Right lung (tissue), 10 donors: ENCODE measurements at places on chromosomes 3 and 15. TPM values are rescaled to one million over a fixed set of nuclear protein-coding genes. Genes with fewer than 3 reads are reported as not detected.

The CLDN18 gene
- 70.1 TPM for polyA plus RNA-seq

DNA sequence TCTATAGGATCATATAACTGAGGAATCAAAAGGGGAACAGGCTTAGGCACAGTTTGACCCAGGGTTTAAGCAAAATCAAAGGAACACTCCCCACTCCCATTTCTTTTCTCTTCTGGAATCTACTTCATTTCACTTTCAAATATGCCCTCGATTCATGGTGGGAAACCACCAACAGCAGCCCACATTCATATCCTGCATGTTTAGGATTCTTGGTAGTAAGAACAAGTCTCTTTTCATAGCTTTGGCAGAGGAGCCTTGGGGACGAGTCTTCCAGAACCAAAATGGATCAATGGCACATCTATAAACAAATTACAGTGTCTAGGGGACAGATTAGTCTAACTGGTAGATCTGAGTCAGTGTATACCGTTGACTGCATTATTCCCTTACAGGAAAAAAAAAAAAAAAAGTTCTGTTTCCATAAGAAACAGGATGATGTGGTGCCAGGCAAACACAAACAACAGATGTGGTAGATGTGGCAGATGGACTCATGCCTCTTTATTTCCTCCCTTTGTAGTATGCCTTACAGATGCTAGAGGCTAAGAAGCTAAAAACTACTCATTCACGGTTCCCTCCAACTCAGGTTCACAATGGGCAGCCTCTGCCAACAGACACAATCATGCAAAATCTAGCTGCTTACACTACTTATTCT lies 578.3 kb upstream of the ADAMTS9 start:
- no peak for DNase-seq

DNA sequence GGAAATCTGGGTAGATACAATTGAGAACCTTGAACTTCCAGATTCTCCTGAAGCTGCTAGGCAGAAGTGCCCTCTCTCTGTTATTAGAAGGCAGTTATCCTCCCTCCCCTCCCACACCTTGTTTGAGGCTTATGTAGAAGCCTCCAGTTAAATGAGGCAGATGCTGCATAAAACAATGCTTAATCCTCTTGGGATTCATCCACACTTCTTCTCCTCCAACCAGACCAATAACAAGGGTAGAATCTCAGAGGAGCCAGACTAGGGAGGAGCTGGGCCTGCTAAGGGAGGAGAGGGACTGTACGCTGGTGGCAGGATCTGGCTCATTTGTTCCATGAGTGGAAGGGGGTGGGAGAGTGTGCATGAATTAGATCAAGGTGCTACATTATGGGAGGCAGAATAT lies 88.3 kb upstream of the PRR23C start:
- no peak for DNase-seq

DNA sequence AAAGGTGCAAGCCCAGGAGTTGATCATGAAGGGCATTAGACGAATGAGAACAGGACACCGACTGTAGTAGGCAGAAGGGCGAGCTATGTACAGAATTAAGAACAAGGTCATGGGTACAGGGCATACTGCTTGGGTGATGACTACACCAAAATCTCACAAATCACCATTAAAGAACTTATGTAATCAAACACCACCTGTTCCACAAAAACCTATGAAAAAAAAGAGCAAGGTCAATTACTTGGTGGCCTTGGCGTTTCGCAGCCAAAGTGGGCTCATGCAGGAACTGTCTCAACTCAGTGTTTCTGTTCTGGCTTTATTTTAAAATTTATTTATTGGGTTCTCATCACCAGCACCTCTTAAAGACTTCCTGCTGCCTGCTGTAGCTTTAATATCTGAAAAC lies 2.1 kb downstream of the KAT2B start:
- no peak for DNase-seq

- no peak for DNase-seq
These were observed 10.9 kb downstream of the ENTPD3 start for GRCh38 chr3:40397912-40398311.

The TNFSF10 gene
- polyA plus RNA-seq = 39.0 TPM

DNA sequence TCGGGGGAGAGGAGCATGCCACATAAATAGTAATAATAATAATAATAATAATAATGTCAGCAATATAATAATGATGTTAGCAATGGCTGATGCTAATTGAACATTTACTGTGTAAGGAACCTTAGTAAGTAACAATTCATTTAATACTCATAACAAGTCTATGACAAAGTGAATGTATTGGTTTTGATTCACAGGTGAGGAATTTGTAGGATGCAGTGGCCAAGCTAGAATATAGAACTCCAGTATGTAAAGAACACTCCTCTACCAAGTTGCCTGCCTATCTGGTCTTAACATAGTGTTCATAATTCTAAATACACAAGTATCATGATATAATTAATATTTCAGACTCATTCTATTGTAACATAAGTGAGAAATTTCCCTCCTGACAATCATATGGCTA lies 1016.5 kb downstream of the ROBO1 start:
- no peak for DNase-seq

DNA sequence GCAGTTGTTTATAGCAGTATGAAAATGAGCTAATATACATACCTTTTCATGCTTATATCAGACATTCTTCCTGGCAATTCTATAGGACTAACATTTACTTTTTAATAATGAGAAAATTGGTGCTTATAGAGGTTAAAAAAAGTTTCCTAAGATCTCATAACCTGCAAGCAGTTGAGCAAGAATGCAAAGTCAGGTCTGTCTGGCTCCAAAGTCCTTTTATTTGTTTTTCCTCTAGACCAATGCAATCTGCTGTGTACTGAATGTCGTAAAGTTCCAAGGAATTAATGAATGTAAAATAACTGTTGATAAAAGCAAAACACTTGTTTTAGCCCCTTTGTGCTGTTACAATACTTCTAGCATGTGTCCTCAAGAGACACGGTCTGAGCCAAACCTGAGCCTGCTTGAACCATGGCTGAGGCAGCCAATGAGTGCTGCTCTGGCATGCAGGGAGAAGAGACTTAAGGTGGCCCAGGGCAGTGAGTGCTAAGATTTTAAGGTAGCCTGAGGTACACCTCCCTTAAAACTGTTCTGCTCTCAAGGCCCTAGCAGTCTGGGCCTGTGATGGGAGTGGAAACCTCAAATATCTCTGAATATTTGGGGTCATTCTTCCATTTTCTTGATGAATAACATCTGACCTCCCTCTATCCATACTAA lies 555.1 kb upstream of the NAALADL2 start:
- no peak for DNase-seq

DNA sequence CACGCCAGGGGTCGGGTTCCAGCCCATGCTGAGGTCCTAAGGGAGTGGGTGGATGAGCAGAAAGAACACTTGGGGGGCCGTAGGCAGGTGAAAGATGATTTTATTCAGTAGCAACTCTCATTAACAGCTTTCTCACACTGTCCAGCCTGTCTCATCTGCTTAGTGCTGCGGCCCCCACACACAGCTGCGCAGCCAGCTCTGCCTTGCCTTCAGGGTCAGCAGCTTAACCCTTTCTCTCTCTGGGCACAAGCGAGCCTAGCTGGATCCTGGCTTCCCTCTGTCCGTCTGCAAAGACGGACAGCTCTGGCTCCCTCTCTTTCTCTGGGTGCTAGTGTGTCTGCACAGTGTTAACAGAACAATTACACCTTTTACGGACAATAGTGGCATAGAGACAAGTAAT lies 21.3 kb downstream of the NPAP1 start:
- DNase-seq = no peak

DNA sequence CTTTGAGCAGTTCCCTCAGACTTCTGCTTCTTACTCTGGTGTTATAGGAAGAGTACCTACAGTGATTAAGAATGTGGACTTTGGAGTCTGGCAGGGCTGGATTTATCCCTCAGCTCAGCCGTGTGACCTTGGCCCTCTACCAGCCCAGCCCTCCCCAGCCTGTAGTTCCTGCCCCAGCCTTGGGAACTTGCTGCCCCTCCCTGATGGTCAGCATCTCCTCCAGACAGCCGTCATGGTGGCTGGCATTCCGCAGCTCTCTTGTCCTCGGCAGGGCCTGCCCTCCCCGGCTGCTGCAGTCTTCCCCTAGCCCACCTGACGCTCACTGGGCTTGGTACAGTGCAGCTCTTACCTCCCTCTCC lies 21.9 kb upstream of the CPNE9 start:
- DNase-seq = no peak

DNA sequence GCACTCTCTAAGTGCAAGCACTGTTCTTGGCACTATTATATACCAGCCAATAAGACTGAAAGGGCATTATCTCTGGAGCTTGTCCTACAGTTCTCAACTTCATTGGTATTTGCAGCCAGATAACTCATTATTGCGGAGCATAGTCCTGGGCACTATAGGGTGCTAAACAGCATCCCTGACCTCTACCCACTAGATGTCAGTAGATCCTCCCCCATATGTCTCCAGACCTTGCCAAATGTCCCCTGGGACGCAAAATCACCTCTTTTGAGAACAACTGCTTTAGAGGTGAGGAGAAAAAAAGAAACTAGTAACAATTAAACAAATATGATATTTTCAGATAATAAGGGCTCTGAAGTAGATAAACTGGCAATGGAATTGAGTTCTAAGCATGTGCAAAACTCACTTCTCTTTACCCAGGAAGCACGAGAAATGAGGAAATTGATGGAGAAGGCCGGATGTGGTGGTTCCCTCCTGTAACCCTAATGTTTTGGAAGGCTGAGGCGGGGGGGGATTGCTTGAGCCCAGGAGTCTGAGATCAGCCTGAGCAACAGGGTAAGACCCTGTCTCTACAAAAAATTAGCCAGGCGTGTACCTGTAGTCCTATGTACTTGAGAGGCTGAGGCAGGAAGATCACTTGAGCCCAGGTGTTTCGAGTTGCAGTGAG lies 61.4 kb downstream of the FRMD4B start:
- no peak for DNase-seq

- no peak for DNase-seq
These were observed 328.0 kb upstream of the DNAJC19 start for GRCh38 chr3:181317508-181317907.

The HIGD2B gene
- not detected for polyA plus RNA-seq

DNA sequence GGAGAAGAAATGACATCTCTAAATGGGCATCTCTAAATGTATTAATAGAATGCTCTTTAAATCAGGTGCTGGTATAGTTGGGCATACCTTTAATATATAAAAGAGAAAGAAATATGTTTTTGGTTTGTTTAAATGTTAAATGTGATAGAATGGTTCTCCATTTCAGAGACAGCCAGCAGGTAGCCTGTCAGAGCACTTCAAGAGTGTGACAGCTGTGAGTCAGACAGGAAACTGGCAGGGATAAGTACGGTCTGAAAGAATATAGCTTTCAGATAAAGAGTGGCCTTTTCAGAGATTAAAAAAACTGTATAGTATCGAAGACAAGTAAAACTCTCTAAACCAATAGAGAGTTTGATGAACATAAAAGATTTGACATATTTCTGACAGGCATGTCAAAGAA lies 654.1 kb downstream of the IGSF11 start:
- DNase-seq = no peak

The CPNE4 gene
- 0.38 TPM for polyA plus RNA-seq

DNA sequence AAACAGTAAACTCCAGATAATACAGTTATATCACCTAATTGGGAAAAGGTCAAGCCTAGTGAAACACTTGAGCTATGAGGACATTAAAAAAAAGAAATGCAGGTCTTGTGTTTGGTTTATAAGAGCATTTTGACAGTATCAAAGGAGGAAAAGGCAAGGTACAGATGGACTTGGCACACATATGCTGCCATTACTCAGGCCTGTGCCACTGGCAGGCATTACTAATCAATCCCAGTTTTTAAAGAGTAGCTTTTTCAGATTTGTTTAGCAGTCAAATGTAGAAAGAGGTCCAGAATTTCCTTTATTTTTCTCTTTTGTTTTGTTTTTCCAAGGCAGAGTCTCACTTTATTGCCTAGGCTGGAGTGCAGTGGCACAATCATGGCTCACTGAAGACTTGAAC lies 38.9 kb downstream of the MDFIC2 start:
- DNase-seq = no peak

The ANKRD28 gene
- 48.8 TPM for polyA plus RNA-seq

DNA sequence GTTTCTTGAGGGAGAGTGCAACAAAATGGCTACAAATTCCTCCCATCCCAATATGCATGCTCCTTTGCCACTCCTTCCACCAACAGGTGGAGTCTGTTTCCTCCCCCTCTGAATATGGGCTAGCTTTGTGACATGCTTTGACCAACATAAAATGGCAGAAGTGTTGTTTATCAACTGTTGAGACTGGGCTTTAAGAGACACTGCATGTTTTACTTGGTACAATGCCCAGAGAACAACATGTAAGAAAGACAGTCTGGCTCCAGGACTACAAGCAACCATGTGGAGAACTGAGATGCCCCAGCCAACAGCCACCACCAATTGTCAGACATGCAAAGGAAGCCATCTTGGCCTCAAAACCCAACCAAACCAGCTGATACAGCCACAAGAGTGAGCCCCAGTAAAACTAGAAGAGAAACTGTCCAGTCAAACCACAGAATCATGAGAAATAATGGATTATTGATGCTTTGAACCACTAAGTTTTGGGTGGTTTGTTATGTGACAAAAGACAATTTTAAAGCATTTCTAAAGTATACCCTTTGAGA lies 40.5 kb downstream of the NUDT16 start:
- DNase-seq = no peak

DNA sequence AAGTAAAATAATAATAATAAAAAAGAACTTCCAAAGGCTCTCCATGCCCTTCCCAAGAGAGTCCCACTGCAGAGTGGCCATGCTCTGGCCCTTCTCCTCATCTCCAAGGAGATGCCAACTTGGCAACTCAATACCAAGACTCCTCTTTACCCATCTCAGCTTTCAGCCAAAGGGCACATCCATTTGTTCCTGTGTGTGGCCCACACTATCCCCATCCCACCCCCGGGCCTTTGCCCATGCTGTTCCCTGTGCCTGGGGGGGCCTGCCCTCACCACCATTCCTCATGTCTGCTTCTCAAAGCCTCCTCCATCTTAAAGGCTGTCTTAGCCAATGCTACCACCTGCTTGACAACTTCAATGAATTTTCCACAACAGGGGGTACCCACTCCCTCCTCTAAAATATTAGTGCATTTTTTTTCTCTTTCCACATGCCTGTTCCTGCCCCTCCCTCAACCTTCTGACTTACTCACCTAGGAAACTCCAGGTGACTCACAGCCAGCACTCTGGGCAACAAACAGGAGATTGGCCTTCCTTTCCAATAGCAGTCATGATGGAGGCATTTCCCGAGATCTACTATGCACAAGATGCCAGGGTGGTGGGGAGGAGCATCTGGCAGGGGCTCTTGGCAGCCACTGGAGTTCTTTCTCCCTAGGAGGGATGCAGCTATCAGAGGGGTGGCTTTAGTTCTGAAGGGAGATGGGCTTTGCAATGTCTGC lies 109.4 kb upstream of the SMAD3 start:
- no peak for DNase-seq

- no peak for DNase-seq
These were observed 109.0 kb upstream of the NEDD4 start for GRCh38 chr15:56102441-56102840.

The SCN11A gene
- 1.1 TPM for polyA plus RNA-seq

DNA sequence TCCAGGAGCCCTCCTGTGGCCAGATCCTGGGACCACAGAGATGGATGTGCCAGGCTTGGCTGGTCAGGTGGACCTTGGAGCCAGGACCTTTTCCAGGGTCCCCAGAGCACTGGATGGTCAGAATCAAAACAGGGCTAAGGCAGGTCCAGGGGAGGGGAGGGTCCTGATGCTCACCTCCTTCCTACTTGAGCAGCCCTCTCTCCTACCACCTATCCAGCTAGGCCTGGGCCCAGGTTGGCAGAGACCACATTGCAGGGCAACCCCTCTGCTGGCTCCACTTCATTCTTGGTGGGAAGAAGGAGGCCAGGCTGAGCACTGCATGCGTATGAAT lies 28.5 kb upstream of the SFMBT1 start:
- no peak for DNase-seq

The FBXO40 gene
- 0.03 TPM for polyA plus RNA-seq
